ENCODE measurements at places on chromosomes 6 and 20.
A peak's percentile ranks its signal among the peaks of the same experiment; 100 is the strongest.

DNA sequence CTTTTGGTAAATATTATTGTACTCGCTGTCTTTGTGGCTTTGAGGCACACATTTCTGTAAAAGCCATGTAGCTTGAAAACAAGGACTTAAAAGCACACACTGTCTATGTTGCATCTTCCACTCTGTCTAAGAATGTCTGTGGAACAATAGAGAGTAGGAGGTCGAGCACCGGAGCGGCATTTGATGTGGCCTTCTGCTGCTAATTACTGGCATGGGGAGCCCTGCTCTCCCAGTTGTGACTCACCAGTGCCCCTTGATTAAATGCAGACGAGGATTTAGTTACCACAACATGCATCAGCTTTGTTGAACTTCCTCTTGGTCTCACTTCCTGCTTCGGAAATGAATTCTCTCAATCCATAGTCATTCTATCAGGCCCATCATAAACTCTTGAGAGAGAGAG lies 680.7 kb upstream of the SLC35B3 start:
- no peak for DNase-seq

GRCh38 chr6:5619249-5619648 lies 357.9 kb downstream of the FARS2 start:
- DNase-seq: no peak

DNA sequence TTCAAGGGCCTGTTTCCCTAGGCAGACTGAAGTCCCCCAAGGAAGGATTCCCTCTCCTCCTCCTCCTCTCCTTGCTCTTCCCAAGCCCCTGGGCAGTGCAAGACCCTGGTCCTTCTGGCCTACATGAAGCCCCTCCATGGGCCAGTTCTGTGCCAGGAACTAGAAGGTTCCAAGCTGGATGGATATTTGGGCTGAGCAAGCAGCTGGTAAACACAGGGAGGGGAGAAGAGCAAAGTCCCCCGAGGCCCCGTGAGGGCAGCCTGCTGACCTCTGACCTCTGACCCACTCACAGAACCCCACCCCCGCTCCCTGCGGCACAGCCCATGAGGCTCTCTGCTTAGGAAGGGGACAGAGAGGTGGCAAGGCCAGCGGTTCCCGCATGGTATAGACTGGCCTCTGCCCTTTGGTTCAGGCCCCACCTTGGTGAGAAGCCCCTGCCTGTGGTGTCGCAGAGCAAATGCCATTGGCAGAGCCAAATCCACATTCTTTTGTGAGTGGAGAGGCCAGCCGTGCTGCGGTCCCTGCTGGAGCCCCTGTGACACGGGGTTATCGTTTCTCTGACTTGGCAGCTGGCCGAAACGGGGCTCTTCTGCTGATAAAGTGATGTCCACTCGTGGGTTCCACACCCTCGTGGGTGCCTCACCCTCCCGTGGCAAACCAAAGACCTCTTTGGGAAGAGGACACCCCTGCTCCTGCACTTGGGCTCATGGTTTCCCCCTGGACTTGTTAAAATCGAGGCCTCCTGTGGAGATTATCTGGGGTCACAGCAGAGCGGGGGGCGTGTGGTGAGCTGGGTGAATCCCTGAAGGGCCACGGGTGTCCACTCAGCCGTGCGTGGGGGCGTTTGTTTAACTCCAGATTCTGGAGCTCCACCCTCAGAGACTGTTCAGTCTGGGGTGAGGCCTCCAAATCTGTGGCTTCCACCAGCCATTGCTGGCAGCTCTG lies 2.1 kb upstream of the CHRNA4 start:
- DNase-seq: no peak

- no peak for DNase-seq
Observed at GRCh38 chr6:33935439-33936080, 131.8 kb upstream of the MLN start.

GRCh38 chr6:46626228-46626909 lies 26.2 kb downstream of the CYP39A1 start:
- no peak for DNase-seq

DNA sequence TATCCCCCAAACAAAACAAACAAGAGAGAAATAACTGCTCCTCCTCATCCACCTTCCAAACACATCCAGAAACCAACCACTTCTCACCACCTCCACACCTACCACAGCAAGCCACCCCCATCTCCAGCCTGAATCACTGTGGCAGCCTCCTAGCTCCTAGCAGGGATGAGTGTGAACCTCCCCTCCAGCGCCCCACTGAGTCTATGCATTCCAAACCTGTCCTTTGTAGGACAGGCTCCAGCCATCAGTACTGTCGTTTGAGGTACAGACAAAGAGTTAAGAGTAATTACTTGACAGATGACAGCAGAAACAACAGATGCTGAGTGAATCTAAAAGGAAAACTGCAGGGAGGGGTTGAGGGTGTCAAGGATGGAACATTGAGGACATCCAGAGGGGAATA lies 2.4 kb downstream of the METTL24 start:
- DNase-seq: no peak

- DNase-seq: no peak
Observed at GRCh38 chr6:13044390-13044789, 283.9 kb downstream of the TBC1D7 start.

DNA sequence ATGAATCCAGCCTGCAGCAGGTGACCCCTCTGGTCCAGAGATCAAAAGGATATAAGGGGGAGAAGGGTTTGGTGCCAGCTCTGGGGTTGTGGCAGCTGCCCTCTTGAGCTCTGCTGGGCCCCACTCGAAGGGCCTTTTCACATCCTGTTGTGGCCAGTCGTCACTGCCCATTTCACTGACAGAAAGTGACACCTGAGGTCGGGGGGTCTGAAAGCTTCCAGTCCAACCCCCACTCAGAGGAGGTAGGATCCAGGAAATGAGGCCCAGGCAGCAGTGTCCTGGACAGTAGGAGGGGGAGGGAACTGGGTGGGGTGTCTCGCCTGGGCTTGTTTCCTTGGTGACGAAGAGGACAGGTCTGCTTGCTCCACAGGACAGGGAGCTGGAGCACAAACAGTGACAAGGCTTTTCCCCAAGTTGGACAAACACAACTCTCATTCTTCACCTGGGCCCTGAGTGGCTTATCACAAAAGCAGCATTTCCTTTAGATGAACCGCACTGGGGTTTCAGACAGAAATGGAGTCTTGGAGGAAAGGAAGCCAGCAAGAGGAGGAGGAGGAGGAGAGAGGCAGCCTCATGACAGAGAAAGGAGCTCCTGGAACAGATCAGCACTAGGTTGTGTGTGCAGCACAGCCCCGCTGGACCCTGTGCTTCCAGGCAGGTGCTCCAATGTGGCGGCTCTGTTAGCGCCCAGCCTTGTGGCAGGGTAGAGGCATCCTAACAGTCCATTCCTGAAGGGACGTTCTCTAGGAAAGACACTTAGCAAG lies 11.0 kb downstream of the FRS3 start:
- no peak for DNase-seq

DNA sequence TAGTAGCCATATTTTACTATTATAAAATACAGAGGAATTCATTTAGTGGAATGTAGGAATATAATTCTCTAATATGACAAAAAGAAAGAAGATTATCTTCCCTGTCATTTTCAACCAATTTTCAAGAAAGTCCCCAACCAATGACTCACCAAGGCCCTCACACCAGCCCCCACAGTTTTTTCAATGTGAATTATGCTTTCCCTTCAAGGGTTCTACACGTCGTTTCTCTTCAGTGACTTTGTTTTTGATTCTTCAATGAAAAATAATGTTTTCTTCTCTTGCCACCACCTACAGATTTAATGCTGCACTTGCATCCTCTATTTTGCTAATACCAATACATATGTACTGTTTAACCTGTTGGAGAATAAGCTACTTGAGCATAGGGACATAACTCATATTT lies 841.3 kb downstream of the PHF3 start:
- DNase-seq: no peak

DNA sequence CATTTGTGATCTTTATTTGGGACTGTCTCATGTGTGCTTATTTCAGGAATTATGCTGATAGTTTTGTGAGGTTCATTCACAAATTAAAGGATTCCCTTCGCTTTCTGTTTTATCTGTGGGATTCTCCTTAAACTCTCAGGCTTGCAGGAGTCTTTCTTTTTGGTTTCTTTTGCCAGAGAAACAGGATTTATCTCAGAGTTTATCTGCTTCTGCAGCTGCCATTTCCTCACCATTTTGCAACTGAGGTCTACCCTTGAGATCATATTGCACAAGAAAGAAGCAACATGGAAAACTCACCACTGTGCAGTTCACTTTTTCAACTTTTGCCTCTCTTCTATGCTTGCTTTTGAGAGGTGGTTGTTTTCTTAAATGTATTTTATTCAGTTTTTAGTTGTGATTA lies 201.0 kb downstream of the PRL start:
- no peak for DNase-seq

- DNase-seq: peak; percentile 82
Observed at GRCh38 chr6:168035098-168035660, 37.7 kb downstream of the KIF25 start.

- DNase-seq: no peak
Observed at GRCh38 chr6:169932491-169932890, 181.1 kb downstream of the ERMARD start.

DNA sequence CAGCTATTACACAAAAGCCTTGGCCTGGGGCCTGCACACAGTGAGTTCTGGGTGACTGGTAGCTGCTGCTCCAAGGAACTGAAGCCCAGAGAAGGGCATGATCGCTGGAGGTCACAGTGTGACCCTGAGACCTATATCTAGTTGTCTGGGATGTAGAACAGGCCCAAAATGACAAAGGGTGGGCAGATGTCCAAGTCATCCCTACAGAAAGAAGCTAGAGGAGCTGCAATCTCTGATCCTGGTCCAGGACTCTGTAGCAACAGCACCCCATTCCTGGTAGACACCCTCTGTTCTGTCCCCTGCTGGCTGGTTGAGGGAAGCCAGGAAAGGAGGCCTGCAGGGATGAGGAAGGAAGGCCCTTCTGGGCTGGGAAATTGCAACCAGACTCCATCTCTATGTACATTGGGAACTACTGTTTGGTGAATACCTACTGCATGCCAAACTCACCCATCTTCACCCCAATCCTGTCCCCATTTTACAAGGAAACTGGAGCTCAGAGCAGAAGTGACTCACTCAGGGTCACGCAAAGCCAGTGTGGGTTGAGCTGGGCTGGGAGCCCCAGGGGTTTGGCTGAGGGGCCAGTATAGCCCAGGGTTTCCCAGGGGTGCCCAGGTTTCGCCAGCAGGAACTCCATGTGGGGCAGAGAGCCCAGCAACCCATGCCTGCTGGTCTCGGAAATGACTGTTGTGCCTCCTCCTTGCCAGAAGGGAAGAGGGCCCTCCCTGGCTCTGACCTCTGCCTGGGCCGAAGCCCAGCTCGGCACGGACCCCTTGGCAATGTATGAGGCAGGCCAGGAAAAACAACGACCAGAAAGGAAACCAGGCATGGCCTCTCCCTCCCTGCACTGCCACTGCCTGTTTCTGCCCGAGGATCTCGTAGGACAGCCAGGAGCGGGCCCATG lies 44.9 kb upstream of the TLDC2 start:
- peak; percentile 62 for DNase-seq

DNA sequence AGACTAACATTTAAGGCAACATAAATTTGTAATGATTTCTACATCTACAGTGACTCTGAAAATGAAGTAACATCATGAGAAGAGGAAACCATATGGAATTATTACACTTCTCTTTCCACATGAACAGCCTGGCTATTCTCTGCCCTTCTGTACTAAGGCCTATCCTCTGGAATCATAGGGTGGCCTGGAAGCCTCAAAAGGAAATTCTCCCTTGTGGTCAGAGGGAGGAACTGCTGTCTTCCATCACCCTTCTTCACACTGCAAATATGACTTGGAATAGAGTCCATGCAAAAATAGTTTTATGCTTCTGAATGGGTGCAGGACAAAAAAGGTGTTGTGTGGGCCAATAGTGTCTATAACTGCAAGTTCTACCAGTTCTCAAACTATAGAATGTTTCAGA lies 44.6 kb upstream of the SH3BGRL2 start:
- DNase-seq: no peak

DNA sequence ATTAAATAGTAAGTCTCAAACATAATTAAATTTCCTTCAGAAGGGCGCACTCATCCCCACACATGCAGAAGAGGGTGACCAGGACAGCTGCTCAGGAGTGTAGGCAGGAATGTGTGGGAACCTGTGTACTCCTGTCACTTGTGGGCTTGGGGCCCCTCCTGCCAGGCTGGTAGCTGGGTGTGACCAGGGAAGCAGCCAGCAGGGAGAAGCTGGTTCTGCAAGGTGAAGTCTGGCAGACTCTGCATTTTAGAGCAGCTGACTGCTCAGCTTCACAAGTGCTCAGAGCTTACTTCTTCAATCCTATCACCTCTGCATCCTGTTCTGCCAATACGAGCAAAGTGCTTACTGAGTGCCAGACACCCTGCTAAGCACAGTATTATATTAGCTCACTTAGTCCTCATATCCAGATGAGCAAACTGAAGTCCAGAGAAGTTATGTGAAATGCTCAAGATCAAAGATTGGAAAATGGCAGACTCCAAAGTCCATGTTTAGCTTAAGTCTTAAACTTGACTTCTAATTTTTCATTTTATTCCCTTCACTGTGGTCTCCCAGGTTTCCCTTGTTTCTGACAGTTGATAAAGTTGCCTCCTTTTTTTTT lies 27.9 kb downstream of the ELMO2 start:
- DNase-seq: no peak

DNA sequence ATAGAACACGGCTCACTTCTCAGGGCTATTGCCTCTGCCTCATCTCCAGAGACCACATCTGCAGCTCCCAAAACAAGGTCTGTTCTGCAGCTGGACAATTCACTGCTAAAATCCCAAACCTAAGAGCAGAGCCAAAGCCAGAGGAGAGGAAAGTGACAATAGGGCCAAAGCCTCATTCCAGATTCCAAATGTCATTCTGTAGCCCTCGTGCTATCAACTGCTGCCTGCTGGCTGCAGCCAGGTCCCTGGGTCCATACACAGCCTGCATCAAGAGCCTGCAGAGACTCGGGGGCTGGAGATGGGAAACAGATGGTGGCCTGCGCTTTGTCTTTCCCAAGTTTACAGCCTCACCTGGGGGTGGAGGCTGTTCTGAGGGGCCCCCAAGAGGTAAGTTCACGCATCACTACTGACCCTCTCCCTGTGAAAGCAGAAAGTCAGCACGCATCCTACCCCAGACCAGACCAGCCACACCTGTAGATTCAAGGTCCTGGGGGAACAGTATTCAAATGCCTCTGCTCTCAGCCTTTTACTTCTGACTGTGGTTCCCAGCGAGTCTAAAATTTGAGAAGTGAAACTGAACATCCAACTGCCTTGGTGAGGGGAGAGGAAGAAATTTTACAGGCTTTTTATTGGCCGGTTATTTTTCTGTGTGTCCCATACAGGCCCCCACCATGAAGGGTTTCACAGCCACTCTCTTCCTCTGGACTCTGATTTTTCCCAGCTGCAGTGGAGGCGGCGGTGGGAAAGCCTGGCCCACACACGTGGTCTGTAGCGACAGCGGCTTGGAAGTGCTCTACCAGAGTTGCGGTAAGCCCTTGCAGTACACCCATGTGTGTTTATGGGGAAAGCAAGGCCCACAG lies at the start of gene LY86:
Gene LY86, plus strand, starts transcription at position 657 of the 860 bp plus-strand sequence. Its CDS starts 15 bp downstream, at position 672.
- no peak for DNase-seq

GRCh38 chr20:20915844-20916243 lies 190.3 kb downstream of the LINC00237 start:
- DNase-seq: no peak
